ENCODE measurements at places on chromosomes 7 and 10. TPM values are rescaled to one million over a fixed set of nuclear protein-coding genes. Genes with fewer than 3 reads are reported as not detected.

Gene GALNT11
- 49.8 TPM for total RNA-seq

Gene CYP3A4
- total RNA-seq, result 0.60 TPM

Gene AGBL3
- total RNA-seq, result 2.4 TPM

Gene DNAH11
- total RNA-seq, result 0.32 TPM

Gene PRKAG2
- 49.5 TPM for total RNA-seq

Gene MAPK8
- 36.1 TPM for total RNA-seq

Gene ICA1
- total RNA-seq, result 14.1 TPM

Gene LDB3
- 22.4 TPM for total RNA-seq

Gene LMBR1
- total RNA-seq, result 93.5 TPM

Gene SH2B2
- total RNA-seq, result 4.5 TPM

Gene ITIH2
- total RNA-seq, result not detected

Gene BTBD16
- total RNA-seq, result not detected

Gene NKX1-2
- total RNA-seq, result not detected
